NAMALWA (cell line): ENCODE measurements at places on chromosomes 6 and 20.

GRCh38 chr6:144406796-144407195, 121.7 kb downstream of the UTRN start:
- DNase-seq: no peak

GRCh38 chr6:90420500-90420899, 123.9 kb upstream of the BACH2 start:
- DNase-seq: no peak

DNA sequence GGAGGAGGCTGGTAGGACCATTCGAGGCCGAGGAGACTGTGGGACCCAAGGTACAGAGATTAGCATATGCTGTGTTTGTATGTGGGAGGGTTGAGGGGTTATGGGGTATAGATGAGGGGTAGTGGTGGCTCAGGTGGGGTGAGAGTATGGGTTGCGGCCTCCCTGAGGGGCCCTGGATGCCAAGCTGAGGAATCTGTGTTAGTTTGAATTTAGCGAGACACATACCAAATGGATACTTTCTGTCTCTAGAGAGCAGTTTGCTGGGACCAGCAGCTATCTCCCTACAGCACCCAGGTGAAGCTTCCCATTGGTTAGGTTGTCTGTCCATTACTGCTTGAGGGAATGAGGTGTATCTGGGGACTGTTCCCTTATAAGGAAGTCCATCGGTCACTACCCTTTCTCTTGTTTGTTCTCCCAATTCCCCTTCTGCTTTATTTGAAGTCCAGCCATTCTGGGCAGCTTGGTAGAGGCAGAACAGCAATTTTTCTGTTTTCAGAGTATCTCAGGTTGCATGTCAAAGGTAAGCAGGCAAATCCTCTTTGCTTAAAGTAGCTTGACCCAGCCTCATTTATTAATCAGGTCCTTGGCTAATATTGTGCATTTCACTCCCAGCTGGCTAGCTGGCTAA, 15.2 kb downstream of the CHMP4B start:
- no peak for DNase-seq

DNA sequence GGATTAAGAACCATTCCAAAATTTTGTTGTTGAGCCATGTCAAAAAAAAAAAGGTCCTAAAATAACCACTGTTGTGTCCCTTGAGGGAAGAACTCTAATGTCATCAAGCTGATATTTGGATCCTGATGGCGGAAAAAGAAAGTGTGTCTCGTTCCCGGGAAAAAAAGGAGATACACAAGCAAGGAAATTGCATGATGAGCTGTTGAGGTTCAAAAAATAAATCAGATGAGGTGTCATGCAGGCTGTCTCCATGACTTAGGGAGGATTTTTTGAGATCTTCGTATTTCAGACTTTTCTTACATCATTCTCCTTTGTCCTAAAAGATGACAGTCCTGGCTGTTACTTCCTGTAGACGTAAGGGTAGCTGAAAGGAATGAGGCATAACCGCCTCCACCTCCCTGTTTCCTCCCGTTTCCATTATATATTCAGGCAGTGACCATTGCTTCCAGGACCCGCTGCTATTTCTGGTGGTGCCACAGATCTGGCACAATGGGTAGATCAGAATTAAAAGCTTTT, 117.3 kb upstream of the TNFAIP3 start:
- DNase-seq: no peak

DNA sequence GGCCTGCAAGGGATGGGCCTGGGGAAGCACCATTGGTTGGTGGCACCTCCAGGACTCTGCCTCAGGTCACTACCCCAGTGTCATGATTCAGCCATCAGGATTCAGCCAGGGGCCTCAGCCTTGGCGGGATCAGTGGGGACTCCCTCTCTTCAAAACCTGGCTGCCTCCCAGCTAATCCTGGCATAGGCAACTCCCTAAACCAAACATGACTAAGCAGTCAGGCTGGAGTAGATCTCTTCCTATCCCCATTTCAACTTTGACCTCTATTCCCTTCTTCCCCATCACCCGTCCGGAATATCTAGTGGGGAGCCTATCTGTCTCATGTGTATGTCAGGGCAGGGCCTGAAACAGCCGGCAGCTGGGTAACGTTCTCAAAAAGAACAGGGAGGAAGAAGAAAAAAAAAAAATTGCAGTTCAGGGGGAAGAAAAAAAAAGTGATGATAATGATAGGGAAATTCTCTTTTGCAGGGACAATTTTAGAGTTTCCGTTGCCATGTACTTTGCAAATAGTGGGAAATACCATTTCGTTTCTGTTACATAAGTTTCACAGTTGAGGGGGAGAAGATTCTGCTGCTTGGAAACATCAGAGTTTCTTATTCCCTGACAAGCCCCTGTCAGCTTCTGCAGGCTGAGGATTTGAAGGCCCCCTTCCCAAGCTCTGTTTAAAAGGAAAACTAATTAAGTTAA, 4.1 kb upstream of the PREX1 start:
- no peak for DNase-seq

DNA sequence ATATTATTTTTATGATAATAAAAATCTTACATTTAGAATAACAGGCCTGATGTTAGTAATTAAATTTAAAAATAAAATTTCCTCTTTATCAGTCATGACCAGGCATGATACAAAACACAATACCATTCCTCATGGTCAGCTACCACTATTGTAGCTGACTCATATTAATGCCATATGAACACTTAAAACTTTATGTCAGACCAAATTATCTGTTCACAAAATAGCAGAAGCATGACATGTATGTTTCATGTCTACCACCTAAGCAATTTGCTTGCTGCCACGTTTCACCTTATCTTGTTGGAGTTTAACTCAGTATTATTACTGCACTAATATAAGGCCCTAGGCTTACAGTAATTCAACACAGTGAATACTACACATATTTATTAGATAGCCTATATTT, 65.7 kb downstream of the HTR1B start:
- DNase-seq: no peak

DNA sequence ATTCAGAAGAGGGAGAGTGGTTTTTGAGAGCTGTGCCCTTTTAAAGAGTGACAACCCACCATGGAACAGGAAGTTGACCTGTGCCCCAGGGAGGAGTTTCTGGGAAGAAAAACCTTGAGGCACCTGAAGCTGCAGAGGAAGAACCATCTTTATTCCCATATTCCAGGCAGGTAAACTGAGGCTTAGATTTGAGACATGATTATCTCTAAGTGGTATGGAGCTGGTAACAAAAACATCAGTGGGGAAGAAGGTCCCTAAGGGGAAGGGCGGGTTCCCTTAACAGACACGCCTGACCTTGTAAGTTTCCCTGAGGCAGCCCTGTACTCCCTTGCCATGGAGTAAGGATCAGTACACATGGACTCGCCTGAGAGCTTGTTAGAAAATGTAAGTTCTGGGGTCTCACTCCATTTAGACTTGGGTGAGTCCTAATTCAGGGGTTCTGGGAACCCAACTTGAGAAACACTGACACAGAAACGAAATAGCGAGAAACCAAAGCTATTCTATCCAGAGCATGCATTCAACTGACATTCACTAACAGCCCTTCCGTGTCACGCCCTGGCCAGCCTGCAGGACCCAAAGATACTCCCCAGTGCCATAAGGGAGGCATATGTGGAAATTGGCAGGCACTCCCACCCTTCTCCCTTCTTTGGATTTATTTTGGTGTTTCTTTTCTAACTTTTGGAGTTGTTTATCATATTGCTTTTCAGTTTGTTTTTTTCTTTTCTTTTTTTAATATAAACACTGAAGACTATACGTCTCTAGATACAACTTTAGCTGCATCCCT, 90.9 kb downstream of the DLGAP4 start:
- no peak for DNase-seq

GRCh38 chr20:59217794-59218280, 54.2 kb downstream of the ZNF831 start:
- DNase-seq: no peak

DNA sequence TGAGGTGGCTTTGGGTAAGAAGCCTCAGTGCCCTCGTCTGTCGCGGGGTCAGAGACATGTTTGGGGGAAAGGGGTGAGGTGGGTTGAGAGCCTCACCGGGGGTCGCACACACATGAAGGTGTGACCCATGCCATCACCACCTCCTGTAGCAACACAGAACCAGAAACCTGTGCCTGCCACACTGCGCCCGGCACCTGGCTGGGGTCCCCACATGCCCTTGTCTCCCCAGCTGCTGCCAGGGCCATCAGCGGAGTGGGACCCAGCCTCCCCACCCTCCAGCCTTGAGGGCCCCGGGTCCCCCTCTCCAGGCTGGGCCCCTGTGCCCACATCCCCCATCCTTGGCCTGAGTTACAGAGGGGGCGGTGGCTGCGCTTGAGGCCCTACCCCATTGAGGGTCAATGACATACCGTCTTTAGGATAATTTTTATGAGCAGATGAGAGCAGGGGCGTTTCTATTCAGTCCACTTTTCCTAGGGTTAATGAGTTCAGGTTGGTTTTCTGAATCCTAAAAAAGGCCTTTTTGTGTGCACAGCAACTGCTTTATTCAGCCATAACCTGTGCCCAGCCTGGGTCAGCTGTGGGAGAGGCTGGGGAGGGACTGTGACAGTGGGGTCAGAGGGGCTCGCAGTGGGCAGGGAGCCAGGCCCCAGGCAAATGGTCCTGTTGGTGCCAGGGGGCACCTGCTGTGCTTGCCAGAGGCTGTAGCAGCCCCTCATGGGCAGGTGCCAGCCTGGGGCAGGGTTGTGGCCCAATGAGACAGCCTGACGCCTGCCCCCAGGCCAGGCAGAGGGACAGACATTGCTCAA, 19.4 kb downstream of the APCDD1L start:
- DNase-seq: no peak
